ENCODE measurements at places on chromosomes 5 and 9. TPM values are rescaled to one million over a fixed set of nuclear protein-coding genes. Genes with fewer than 3 reads are reported as not detected.

DNA sequence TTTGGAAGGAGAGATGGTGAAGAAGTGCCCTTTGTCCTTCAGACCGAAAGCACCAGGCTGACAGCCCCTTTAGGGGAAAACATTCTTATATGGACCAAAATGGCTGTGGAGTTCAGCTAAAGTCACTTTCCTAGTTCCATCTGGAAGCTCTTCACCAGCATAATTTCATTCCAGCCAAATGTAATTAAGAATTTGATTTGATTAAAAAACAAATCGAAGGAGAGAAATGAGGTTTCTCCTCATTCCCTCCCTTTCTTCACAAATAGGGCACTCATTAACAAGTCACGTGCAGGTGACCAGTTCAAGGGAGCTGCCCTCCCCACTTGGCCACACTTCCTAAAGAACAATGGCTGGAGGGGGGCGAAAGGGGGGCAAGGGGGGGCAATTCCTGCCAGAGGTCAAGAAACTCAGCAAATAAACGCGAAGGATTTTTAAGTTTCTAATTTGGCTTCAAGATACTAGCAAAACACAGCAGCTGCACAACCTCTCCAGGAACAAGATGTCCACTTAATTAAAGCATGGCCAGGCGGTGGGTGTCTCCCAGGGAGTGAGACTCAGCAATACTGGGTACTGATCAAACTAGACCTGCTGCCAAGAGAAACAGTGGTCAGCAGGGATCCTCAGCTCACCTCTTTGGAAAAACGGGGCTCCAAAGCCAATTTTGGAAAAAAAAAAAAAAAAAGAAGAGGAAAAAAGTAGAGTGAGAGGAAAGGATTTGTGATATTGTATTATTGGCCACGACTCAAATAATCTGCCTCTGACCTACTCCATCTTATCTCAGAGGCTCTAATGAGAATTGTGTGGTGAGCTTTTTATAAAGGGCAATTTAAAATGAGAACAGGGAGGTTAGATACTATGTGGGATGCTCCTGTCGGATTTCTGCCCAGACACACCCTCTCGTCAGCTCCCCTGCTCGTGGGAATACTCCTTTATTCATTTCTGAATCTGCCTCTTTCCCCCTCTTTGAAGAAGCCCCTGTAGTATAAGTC lies 254.3 kb downstream of the ZSWIM6 start:
- peak; percentile 18 for DNase-seq

DNA sequence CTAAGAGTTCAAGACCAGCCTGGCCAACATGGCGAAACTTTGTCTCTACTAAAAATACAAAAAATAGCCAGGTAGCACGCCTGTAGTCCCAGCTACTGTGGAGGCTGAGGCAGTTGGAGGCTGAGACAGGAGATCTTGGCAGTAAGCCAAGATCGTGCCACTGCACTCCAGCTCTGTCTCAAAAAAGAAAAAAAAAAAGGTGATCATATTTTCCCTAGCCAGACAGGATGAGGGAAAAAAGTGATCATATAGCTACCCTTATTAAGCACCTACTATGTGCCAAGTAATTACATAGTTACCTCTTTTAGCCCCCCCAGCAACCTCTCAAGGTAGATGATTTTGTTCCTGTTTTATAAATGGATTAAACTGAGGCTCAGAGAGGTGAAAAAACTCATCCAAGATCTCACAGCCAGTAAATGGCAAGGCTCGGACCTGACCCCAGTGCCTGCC lies 18.1 kb upstream of the RPL26L1 start:
- DNase-seq: no peak

DNA sequence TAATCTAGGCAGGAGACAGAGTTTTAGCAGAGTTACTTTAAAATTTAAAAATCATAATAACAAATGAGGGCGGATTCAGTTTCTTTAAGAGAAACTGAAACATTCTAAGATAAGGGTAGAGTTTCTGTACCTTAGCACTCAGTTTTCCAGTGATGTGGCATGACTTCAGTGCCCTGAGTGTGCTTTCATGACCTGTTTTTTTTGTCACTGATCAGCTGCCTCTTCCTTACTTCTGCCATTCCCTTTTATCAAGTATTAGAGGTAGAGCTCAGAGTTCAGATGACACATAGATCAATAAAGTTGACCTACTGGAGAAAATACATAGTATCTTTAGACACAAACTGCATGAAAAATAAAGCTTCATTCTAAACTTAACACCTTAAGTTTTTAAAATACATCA lies 82.3 kb downstream of the ERMP1 start:
- DNase-seq: no peak

GRCh38 chr5:20636686-20637085 lies 648.7 kb upstream of the CDH18 start:
- DNase-seq: no peak

GRCh38 chr9:100084734-100085133 lies 14.1 kb downstream of the ERP44 start:
- no peak for DNase-seq

The NFIL3 gene
- 25.6 TPM for total RNA-seq

The BRINP1 gene
- total RNA-seq: 0.66 TPM

DNA sequence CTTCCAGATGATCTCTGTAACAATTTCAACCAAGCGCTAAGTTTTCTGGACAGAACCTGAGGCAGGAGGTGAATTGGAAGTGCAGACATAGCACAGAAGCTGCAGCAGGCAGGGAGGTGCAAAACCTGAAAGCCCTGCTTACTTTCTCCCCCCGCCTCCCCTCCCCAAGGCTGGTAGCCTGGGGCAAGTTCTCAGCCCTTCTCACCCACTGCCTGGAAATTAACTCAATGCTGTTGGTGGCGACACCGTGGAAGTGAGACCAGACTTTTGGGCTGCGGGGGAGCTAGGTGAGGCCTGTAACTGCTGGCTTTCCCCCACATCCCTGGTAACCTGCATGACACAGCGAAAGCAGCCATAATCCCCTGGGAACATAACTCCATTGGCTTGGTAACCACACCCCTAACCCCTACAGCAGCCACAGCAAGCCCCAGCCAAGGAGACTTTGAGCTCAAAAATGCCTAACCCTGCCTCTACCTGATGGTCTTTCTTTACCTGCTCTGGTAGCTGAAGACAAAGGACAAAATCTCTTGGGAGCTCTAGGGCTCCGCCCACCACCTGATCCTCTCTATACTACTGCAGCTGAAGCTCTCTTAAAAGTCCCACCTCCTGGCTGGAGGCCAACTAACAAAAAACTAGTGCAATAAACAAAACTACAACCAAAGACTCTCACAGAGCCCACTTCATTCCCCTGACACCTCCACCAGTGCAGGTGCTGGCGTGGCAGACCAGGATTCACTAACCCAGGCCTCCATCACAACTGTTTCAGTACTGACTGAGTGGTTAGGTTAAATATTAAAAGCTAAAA lies 11.9 kb upstream of the OR13C8 start:
- DNase-seq: no peak

DNA sequence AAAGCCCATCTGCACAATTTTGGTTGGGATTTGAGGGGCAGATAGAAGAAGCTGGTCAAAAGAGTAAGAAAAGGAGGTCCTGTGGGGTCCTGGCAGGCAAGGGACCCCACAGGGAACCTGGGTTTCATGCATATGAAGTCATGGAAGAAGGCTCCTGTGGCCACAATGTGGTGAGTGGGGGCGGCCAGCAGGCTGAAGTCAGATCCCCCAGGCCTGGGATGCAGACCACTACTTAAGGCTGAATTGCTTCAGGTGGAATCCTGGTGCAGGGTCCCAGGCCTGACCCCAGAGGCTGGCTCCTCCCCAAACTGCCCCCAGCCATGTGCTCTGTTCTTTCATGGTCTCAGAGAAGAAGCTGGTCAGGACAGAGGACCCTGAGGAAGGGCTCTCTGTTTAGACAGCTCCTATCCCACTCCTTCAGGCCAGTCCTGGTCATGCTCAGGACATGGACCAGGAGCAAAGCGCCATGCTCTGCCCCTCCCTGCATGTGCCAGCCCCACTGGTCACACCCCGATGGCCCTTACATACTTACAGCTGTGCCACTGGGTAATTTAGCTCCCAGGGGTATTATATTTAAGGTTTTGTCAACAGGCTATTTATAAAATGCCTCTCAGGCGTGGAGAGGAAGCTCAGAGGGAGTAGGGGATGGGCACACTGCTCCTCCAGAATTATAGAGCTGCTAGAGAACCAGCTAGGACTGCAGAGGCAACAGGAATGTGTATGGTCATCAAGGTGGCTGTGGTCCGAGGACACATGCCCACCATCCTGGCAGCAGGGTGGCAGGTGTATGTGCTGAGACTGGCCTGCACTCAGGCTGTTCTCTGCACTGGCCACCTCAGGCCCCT lies 33.4 kb downstream of the C5orf15 start:
- DNase-seq: no peak

The FBLL1 gene
- not detected for total RNA-seq

DNA sequence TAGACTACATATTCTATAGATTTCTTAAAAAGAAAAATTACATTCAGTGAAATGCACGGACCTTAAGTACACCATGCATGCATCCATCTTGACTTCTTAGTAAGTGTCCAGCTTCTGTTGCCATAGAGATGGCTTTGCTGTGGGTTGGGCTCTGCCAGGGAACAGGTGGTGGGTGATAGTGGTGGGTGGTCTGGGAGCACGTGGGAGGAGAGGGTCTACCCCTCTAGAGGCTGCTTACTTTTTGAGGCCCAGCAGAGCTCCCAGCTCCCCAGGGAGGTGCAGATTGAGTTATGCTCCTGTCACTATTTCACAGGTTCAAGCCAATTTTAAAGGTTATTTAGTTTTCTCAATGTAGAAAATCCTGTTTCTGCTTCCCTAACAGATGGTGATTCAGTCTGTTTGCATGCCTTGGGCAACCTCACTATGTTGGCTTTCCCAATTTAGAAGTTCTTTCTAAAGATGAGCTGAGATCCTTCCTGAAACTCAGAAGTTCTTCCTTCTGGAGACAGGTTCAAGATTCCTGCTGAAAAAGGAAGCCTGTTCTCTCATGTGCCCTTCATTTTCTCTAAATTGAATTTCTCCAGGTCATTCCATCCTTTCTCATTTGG lies 107.4 kb upstream of the LHFPL2 start:
- DNase-seq: no peak

The RGS3 gene
- total RNA-seq: 187 TPM

DNA sequence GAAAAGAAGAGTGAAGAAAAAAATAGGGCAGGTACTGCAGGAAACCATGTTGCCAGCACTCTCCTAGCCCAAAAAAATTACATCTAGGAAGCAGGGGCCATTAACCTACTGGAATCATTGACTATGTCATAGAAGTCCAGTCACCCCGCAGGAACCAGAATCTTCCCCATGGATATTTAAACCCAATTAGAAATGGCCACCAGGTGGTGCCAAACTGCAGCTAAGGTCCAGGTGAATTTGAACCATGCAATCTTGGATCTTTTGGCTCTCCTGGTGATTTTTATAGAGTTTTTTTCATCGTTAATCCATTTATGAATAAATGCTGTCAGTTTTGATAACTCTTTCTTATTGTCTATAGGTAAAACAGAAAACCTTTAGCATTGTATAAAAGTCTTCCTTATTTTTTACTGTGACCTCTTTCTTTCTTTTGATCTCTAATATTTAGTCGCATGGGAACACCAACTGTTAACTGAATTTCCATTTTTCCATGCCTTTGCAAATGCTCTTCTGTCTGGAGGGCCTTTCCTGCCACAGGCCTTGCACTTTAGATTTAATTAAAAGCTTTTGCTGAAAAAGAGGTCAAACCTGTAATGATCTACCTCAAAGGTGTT lies 147.5 kb upstream of the FGF10 start:
- no peak for DNase-seq

GRCh38 chr9:126986506-126986951 lies 71.9 kb downstream of the RALGPS1 start:
- DNase-seq: no peak

DNA sequence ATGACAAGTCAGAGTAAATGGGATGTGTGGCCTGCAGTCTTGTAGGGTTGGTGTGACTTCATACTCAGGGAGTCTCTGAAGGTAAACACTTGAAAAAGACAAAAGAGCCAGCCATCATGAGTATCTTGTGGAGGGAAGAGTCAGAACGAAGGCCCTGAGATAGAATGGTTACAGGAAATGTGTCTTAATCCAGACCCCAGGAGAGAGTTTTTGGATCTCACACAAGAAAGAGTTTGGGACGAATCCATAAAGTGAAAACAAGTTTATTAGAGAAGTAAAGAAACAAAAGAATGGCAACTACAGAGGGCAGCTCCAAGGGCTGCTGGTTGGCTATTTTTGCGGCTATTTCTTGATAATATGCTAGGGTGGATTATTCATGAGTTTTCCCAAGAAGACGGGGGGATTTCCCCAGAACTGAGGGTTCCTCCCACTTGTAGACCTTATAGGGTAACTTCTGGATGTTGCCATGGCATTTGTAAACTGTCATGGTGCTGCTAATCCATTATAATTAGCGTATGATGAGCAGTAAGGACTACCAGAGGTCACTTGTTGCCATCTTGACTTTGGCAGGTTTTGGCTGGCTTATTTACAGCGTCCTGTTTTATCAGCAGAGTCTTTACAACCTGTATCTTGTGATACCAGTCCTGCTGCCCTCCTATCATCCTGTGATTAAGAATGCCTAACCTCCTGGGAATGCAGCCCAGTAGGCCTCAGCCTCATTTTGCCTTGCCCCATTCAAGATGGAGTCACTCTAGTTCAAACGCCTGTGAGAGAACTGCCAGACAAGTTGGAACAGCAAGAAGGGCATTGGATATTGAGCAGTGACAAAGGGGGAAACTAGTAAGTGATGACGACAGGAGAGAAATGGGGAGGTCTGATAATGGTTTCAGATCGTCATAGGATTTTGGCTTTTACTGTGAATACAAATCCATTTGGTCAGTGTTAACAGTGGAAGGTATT lies 34.0 kb downstream of the MTRR start:
- no peak for DNase-seq

The PPP2CA gene
- total RNA-seq: 163 TPM

GRCh38 chr5:71633255-71634155 lies 46.4 kb downstream of the MCCC2 start:
- DNase-seq: no peak

DNA sequence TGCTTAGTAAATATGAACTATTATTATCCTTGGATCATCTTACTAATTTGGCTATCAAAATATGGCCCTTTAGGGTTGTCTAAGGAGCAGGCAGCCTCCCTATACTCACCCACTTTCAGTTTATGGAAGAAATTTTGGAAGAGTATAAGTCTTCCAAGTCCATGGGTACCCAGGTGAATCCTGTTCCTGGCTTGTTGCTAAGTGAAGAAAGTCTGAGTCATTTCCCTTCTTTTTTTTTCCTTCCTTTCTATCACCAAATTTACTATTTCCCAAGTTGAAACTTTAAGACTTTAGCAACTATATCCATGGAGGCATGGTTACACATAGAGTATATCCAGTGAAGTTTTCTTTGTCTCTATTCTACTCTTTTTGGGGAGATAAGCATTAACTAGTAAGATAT lies 184.0 kb upstream of the ACTBL2 start:
- DNase-seq: no peak

GRCh38 chr5:15007646-15008045 lies 136.1 kb upstream of the ANKH start:
- no peak for DNase-seq

- no peak for DNase-seq
Observed at GRCh38 chr5:99674101-99674500, 745.3 kb upstream of the CHD1 start.

DNA sequence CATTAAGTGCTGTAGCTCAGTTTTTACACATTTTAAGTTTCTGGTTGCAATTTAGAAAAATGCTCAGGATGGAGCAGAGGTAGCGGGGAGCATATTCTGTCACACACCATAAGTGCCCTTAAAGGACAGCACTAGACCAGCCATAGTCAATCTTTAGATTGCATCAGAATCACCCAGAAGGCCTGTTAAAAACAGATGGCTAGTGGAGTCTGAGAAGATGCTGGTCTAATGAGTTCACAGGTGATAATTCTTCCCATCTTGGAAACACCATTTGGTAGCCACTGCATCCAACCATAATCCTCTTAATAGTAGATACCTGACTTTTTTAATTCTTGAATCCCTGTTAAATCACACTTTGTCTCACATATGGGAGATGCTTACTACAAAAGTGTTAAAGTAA lies 113.2 kb downstream of the CDH18 start:
- DNase-seq: no peak

- DNase-seq: no peak
Observed at GRCh38 chr5:152218694-152219093, 186.4 kb downstream of the NMUR2 start.
